ENCODE measurements at places on chromosomes 11 and 22.

DNA sequence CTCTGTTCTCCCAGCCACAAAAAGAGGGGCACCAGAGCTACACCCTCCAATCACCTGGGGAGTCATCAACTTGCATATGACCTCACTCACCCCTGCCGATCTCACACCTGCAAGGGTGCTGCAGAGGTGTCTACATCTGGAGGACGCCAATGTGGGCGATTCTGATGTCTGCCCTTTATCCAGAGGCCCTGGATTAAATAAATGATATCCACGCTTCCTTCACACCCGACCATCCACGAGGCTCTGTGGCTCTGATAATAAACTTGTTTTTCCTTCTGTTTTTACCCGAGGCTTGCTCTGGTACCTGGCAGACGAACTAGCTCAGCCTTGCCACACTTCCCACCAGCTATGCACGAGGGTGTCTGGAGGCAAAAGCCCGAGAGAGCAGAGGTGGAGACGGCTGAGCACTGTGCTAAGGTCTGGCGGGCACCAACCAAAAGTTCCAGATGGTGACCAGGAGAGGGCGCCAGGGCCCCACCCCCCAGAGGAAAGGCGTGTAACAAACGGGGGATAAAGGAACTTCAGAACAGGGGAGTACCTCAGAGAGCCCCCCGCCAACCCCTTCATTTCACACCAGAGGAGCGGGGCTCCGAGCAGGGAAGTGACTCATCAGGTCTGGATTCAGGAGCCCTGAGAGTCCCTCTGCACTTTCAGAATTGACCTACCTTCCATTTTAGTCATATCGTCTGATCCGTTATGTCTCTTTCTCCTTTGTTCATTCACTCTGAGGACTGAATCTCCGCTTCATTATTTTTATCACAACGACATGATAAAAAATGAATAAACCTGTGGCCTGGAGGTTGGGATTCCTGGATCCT, 13.5 kb downstream of the SCN3B start:
- peak; percentile 93 for DNase-seq

GRCh38 chr22:30328466-30329049, 1.8 kb upstream of the TBC1D10A start:
- DNase-seq, result no peak

- DNase-seq, result no peak
These were observed at the start of gene POU2AF1 for GRCh38 chr11:111378861-111379601. Gene POU2AF1 (minus strand): TSS chr11:111379275. CDS start chr11:111379177, 98 bp downstream.

GRCh38 chr22:46303347-46303965, 6.8 kb downstream of the GTSE1 start:
- no peak for DNase-seq

GRCh38 chr11:5486003-5486402, 2.5 kb upstream of the OR52D1 start:
- DNase-seq, result no peak

DNA sequence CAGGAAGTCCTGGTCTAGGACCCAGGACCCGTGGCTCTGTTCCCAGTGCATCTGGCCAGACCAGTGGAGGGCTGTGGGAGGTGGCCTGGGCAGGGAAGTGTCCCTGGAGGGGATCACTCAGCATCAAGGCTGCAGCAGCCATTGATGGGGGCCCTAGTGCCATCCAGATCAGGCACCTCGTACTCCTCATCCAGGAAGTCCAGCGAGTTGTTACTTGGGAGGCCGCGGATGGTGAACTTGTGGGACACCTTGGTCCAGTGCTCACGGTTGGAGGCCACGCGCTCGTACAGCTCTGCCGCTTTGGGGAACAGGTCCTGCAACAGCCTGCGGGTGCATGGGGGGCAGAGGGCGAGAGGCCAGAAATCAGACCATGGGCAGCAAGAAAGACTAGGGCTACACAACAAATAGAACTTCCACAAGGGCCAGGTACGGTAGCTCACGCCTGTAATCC, 96.9 kb downstream of the PDE2A start:
- no peak for DNase-seq

DNA sequence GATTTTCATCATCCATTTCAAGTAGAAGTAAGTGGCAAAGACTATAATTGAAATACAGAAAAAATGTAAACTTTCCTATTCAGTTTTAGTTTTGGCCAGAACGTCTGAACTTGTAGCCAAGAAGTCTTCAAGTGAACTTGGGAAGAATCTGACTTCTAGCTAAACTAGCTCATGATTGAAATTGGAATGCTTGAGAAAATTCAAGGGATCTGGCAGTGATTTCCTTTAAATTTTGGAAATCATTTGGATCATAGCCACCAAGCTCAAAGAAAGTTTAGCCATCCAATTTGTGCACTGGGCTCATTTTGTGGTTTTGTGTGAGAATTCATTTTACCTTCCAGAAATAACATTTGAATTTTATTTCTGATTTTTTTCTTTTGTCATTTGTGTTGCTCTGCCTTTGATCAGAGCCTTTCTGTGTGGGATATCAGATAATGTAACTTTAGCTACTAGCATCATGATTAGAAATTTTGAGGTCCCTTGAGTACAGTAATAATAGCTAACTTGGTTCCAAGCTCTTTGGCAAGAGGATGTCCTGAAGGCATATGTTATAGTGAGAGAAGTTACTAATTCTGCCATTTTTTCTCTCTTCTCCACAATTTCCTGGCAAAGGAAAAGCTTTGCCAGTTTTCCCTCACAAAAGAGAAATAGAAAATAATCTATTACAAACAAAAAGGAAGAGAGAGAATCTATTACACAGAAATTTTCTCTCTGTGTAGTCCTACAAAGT, 2123.7 kb upstream of the RAG2 start:
- DNase-seq, result no peak

- DNase-seq, result no peak
These were observed 60.1 kb downstream of the SCN3B start for GRCh38 chr11:123594188-123594901.

- DNase-seq, result no peak
These were observed 13.9 kb downstream of the ZBED4 start for GRCh38 chr22:49867303-49868265.

GRCh38 chr22:17982572-17983141, 41.7 kb downstream of the MICAL3 start:
- DNase-seq, result no peak

DNA sequence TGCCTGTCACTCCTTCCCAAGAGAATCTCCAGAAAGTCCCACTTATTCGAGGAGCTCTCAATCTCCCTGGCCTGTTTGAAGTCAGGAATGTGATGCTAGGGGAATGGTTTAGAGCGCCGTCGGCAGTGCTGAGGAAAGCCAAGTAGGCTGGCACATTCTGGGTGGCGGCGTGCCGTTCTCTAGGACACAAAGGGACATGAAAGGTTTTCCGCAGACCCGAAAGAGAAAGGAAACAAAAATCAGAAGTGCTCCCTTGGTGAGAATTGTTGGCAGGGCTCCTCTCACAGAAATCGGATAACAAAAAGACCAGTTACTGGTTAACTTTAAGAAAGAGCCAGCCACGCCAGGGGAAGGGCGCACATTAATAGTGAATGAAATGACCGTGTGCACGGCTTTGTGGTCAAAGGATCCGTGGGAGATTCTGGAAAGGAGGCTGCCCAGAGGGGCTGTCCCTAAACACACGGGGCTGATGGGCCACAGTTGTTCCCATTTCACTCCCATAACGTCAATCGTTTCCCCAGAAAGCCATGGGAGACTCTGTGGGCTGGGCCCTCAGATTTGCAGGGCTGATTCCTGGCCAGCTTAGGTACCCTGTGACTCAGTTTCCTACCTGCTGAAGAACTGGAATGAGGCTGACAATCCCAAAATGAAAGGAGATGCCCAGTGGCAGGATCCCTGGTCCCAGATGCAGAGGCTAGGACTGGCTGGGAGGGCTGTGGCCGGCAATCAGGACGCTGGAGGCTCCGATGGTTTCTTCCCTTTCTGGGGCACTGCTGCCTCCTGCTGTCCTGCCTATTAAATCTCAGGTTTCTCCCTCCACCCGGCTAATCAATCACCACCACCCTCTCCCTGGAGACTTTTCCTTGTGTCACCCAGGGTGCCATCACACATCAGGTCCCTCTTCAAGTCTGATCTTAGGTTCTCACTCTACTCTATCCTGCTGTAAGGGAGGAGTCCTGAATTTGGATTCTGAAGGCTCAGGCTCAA, 82.3 kb downstream of the RCN1 start:
- DNase-seq, result peak; percentile 61
